ENCODE measurements at places on chromosomes 1 and 21.

GRCh38 chr1:56477164-56478111 is 101.9 kb downstream of the PLPP3 start:
- no peak for DNase-seq

GRCh38 chr1:171138980-171139379 is 46.1 kb upstream of the FMO2 start:
- no peak for DNase-seq

DNA sequence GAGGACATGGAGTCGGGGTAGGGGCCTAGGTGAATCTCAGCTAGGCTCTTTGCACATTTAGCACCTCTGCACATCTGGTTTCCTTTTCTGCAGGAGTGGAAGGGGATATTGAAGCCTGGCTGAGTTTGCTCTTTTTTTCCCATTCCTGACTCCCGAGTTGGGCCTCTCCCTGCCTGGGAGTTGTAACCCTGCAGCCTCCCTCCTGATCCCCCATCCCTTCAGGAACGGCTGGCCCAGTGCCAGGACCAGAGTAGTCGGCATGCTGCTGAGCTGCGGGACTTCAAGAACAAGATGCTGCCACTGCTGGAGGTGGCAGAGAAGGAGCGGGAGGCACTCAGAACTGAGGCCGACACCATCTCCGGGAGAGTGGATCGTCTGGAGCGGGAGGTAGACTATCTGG is 836 bp downstream of the OLFML3 start:
- no peak for DNase-seq

DNA sequence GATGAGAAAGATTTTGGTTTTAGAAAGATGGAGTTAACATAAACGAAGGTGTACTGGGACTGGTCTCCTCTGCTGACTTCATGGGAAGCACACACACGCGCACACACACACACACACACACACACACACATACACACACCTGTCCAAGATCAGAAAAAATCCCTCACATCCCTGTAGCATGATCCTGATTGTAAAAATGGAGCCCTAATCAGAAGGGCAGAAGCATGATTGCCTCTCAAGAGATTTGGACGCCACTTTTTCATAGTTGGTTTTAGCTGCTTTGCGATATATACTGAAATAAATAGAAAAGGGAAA is 56.5 kb upstream of the LGALS8 start:
- DNase-seq, result no peak

GRCh38 chr1:246283771-246284410 is 223.2 kb downstream of the SMYD3 start:
- no peak for DNase-seq

DNA sequence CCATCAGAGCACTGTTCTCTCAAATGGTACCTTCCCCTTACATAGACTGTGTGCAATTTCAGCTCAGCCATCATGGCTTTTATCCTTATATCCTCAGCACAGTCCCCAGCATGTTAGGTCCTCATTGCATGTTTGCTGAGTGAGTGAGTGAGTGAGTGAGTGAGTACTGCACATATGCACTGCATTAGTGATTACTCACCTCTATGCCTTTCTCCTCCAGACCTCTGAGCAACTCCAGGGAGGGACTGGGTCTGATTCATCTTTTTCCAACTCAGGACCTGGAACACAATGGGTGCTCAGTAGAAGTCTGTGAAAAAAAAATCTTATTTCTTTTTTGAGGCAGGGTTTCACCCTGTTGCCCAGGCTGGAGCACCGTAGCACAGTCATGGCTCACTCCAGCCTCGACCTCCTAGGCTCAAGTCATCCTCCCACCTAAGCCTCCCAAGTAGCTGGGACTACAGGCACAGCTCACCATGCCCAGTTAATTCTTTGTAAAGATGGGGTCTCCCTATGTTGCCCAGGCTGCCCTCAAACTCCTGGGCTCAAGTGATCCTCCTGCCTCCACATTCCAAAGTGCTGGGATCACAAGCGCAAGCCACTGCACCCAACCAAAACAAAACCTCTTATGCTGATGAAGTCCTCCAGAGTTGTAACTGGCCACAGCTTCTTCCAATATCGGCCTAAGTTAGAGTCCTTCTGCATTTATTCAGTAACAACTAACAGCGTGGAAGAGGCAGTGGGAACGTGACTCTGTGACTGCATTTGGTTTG is 23.7 kb downstream of the RNU5D-1 start:
- no peak for DNase-seq

DNA sequence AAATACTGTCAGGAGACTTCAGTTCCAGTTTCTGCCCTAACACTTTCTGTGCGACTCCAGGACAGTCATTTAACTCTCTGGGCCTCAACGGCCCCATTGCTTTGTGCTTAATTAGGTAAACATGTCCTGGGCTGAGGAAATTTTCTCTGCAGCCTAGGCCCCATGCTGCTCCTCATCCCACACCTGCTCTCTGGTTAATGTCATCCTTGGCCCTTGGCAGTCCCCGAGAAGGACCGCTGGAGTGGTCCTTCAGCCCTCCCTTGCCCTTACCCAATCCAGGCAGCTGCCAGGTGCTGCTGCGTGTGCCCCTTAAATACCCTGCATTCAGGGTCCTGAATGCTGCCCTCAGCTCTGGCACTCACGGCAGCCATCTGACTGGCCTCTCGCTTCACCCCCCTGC is 18.7 kb downstream of the UBL4B start:
- no peak for DNase-seq

DNA sequence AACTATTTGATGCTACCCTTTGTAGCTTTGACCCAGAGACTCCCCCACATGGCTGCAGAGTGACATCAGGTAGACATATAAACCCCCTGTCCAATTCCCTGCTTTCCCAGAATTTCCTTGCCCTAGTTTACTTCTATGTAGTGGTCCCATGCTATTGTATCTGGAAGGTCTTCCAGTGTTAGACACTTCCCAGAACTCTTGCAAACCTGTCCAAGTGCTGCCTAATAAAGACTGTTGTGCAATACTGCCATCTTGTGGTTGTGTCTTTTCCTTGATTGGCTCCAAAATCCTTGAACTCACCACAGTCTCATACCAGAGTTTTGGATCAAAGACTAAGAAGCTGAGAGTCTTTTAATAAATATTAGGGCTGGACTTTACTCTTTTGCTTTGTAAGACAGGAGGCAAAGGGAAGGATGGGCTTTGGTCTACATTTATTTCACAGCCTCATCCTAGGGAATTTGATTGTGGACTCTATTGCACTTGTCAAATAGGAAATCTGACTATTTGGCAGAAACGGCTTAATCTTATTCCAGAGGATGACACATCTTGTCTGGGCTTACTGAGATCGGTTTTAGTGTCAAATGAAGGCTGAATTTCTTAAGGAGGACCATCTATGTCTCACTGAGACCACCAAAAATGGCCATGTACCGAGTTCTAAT is 169.9 kb downstream of the LRRC7 start:
- DNase-seq, result no peak
